ENCODE measurements at places on chromosomes 7 and 10.

DNA sequence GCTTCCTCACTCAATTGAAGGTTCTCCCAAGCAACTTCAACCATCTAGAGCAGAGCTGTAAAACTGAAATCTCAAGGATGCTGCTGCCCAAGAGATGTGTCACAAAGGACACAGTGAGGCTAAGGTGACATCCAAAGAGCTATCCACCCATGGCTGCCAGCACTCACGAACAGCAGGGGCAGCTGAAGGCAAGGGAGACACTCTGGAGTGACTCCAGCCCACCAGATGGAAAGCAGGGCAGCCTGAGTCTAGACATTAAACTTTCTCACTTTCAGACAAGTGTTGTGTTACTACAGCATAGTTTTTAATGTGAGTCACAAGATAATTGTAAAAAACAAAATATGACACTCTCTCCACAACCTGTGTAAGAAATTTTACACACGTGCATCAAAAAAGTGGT is 113.5 kb downstream of the LARP4B start:
- DNase-seq = no peak

DNA sequence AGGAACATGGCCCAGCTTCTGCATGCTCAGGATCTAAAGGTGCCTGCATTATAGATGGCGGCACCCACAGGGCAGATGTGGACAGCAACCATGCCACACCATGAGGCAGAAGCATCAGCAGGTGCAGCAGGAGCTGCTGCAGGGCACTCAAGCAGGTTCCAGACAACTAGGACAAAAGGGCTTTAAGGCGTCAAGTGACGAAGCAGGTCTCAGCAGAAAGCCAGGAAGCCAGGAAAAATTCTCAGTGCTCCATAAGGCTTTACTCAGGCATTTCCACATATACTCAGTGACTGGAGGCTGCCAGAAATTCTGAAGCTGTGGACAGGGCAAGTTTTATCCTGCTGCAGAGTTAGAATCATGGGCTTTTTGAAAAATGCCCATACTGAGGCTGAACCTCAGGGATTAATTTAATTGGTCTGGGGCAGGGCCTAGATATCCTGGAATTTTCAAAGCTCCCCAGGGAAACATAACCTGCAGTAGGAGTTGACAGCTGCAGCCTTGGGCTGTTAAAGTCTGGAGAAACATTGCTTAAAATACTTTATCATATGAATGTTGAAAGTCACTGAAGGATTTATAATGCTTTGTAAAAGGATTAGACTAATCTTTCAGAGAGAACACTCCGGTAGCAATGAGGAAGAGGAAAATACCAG is 68.1 kb upstream of the RNF148 start:
- no peak for DNase-seq

GRCh38 chr7:56028942-56029630 is 22.2 kb downstream of the PSPH start:
- no peak for DNase-seq

- no peak for DNase-seq
Observed at GRCh38 chr10:62024026-62024701, 122.7 kb downstream of the ARID5B start.

- DNase-seq = no peak
Observed at GRCh38 chr7:142131439-142132185, 20.1 kb downstream of the MGAM2 start.

GRCh38 chr7:158133057-158133456 is 454.6 kb downstream of the PTPRN2 start:
- no peak for DNase-seq

- no peak for DNase-seq
Observed at GRCh38 chr7:153503093-153503492, 549.1 kb upstream of the DPP6 start.

GRCh38 chr10:99084161-99084560 is 151.5 kb downstream of the HPSE2 start:
- no peak for DNase-seq

Data from GM12891 (cell line).